Stimulated activated CD4-positive, alpha-beta T cell treated with anti-CD3 and anti-CD28 coated beads, Interleukin-1b, Interleukin-23, amount 100 ng/mL, for 1 hour (primary cell): ENCODE measurements at places on chromosomes 16 and 17.

GRCh38 chr17:79011451-79012147 is 2.0 kb upstream of the CANT1 start:
- no peak for DNase-seq

GRCh38 chr17:81420769-81421462 is 25.7 kb downstream of the BAHCC1 start:
- no peak for DNase-seq

DNA sequence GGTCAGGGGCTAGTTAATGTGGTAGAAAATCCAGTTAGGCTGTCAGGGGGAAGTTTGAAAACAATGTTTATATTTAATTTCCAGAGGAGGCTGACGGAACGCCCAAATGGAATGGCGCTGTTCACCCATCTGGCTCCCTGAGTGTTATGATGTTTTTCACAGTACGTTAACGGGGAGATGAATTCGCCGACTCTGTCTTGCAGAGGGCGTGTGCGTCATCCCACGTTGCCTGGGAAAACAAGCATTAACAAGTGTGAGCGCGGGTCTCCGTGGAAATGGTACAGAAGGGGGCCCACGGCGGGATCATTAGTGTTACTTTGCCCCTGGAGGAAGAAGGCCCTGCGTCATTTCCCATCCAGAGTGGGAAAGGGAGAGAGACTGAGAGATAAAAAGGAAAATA is 29.6 kb downstream of the RGS9 start:
- no peak for DNase-seq

DNA sequence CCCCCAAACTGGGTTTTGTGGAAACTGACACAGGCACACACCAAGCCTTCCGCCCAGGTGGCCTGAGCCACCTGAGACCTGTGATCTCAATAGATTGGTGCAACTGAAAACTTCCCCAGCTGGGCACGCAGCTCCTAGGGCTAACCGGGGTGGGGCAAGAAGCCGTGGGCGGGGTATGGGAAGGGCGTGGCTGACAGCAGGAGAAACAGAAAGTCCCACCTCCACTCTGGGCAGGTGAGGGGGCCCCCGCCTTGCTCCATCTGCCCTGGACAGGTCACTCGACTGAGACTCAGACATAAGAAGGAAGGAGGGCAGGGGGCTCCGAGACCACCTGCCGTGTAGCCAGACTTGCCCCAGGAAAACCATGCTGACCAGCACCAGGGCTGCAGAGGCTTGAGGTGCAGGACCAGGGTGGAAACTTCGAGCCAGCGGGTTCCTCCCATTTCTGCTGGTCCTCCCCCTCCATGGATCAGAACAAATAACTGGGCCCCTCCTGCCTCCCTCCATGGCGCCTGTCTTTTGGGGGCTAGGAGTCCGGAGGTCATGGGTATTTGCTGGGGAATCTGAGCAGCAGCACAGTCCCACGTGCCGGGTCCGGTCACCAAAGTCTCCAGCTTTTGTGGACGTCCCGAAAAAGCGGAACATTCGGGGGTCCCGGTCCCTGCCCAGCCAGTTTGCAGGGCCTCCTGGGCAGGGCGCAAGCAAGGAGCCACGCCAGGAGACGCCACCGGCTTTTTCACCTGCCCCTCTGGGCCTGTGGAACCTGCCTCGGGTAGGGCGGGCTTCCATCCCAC is 1.3 kb downstream of the TIMP2 start:
- DNase-seq = no peak

DNA sequence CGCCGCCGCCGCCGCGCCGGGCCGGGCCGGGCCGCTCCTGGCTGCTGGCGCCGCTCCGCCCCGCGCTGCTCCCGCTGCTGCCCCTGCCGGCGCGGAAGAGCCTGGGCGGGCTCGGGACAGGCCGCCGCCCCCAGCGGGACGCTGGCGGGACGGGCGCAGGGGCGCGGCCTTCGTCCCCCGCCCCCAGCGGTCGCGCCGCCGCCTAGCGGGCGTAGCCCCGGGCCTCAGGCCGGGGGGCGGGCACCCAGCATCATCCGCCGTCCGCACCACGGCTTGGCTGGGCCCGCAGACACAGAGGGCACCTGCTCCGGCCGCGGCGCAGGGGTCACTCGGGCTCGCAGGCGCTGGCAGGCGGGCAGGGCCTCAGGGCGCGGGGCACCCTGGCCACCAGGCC is at the start of gene AMFR:
Gene AMFR (minus strand): TSS at position 107 of the 394 bp plus-strand sequence. CDS start 218 bp downstream, outside the sequence.
- DNase-seq = peak; percentile 43

GRCh38 chr17:11553135-11553534 is 45.1 kb upstream of the DNAH9 start:
- no peak for DNase-seq
